ENCODE measurements at places on chromosomes 2 and 18. TPM values are rescaled to one million over a fixed set of nuclear protein-coding genes. Genes with fewer than 3 reads are reported as not detected.

- DNase-seq: no peak
Observed at GRCh38 chr2:220127311-220127710, 499.9 kb downstream of the SLC4A3 start.

DNA sequence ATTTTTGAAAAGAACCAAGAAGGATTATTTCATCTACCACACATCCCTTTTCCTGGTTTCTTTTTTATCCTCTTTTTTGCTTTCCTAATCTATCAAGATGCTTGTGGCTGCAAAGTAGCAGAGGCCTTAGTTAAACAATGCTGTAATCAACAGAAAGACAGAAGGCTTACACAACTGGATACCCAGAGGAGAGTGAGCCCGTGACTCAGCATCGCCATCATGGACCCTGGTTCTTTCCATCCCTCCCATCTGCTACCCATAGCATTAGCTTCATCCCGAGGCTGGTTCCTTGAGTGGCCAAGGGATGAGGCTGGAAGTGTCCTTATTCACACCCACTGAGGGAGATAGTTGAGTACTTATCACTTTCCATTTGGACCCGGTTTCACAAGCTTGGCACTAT lies 7.5 kb upstream of the HAAO start:
- no peak for DNase-seq

GRCh38 chr2:109218087-109218791 lies 89.2 kb downstream of the SH3RF3 start:
- no peak for DNase-seq

The MOGAT1 gene
- not detected for total RNA-seq

DNA sequence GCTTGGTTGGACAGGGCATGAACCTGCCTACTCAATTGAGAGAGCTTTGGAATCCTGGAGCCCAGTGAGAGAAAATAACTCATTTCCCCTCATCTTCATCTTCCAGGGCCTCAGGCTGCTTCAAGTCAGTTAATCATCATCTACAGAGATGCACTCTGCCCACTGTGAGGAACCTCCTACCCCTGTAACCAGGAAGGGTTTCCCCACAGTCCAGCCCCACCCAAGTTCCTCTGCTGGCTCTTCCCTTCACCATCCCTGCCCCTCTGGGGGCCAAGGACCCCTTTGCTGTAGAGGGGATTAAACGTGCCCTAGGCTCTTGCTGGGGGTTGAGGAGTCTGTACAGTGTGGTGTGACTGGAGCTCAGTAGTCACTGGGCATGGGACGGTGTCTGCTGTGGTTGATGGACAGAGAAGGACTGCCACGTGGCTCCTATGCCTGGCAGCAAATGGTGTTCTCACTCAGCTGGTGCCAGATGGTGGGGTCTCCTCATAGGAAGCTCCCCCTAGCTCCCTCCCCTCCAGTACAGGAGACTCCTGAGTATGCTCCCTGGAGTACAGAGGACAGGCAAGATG lies 29.5 kb upstream of the LGALSL start:
- no peak for DNase-seq

GRCh38 chr2:33907866-33908265 lies 308.8 kb upstream of the FAM98A start:
- DNase-seq: no peak

DNA sequence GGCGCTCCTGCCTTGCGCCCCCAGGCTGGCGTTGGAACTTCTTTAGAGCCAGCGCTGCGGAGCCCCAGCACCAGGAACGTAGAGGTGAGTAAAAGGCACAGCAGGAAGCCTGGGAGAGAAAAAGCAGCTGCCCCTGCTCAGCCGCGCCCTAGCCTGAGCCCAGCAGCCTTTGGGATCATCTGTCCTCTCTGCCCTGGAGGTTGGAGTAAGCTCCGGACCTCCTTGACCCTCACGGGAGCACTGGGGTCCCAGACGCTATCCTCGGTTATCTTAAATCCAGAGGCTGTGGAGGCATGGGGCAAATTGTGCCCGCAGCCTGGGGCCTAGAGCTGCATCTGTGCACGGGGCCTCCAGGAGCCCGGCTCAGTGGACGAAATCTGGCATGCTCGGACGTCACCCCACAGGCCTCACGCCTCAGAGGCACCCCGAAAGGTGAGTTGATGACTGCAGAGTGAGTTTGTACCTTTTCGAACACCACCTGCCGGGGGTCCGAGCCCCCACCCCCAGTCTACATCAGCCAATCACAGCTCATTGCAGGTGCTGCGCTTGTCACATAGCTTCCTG lies 1.6 kb upstream of the SLC66A2 start:
- no peak for DNase-seq

GRCh38 chr2:207136874-207137273 lies 28.9 kb downstream of the KLF7 start:
- no peak for DNase-seq

Data from activated CD4-positive, alpha-beta T cell treated with anti-CD3 and anti-CD28 coated beads for 36 hours (primary cell).